ENCODE measurements at places on chromosomes 4 and X.
A peak's percentile ranks its signal among the peaks of the same experiment; 100 is the strongest.

DNA sequence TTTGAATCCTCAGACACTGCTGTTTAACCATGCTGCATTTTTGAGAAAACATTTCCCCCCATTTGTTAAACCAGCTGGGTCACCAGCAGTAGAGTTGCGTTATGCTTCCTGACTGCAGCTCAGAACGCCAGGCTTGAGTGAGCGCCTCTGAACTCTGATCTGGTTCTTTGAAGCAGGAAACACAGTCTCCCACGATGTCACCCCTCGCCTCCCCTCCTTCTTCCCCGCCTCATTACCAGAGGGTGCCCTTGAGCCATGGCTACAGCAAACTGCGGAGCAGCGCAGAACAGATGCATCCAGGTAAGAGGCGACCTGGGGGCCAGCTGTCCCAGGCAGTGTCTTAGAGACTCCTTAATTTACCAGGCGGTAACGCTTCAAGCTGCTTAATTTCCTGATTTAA lies 78.4 kb downstream of the REPS2 start:
- peak; percentile 53 for DNase-seq

DNA sequence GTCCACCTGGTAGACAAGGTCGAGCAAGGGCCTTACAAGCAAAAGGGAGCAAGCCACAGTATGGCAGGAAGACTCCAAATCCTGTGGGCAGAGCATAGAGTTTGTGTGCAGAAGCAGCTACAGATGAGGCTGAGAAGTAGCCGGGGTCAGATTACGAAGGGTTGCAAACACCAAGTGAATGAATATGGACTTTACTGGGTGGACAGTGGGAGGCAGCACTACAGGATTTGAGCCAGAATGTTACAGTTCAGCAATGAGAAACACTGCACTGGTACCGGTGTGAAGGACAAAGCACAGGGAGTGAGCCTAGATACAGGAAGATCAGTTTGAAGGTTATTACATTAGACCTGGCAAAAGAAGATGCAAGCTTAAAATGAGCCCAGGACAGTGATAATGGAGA lies 46.1 kb upstream of the HOPX start:
- no peak for DNase-seq

DNA sequence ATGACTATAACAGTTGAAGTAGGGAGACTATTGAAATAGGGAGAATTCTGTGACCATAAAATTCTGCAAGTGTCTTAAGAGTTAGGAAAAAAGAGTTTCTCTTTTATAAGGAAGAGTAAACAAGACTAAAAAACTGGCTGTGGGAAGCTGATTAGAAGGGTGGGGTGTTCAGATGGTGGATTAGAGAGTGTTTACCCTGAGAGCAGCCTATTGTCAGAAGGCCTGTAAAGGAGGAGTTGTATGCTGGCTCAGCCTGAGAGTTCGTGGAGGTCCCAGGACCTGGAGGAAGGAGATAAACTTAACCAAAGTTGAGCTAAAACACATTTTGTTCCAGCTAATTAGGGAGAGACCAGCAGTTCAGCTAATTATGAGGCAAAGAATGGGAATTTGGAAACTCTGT lies 629.7 kb downstream of the PCDH7 start:
- DNase-seq = no peak

- DNase-seq = no peak
Measured at GRCh38 chrX:109714340-109714958, 18.6 kb downstream of the ACSL4 start.

DNA sequence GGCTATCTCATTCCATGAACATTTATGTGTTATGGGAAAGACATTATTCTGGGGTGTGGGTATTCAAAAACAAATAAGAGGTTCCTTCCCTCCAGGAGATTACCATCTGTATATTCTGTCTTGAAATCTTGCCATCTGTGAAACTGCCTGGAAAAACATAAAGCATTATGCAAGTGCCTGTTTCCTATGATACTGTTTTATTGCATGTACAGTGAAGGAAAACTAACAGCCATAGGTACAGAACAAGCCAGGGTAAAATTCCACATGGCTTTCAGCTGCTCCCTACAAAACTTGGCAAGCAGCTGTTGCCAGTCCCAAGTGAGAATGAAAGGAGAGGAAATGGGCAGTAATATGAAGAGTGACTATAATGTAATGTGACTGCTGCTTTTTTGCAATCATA lies 136.0 kb downstream of the GUCY2F start:
- no peak for DNase-seq

DNA sequence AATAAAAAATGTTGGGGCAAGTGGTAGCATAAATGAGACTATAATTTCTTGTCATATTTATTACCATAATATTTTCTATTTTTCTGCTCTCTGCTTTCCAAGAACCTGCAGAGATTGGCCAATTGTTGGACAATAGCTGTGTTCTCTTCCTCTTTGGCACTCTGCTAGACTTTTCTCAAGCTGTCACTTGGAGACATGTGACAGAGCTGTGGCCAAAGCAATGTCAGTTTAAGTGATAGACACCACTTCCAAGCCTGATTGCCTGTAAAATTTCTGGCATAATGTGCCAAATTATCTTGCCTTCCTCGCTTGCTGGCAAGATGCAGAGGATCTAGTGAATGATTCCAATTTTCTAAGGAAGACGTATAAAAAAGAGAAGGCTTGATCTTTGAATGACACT lies 162.2 kb upstream of the NDST4 start:
- no peak for DNase-seq

- DNase-seq = no peak
Measured at GRCh38 chrX:56572975-56573374, 9.5 kb downstream of the UBQLN2 start.

GRCh38 chr4:184281231-184282139 lies 63.8 kb upstream of the ENPP6 start:
- no peak for DNase-seq

- no peak for DNase-seq
Measured at GRCh38 chr4:34182306-34182705, 2062.0 kb downstream of the ARAP2 start.

- DNase-seq = no peak
Measured at GRCh38 chr4:140019619-140020347, 134.2 kb downstream of the MAML3 start.

- DNase-seq = no peak
Measured at GRCh38 chr4:188714501-188714900, 575.3 kb downstream of the TRIML1 start.

GRCh38 chr4:156732634-156733033 lies 239.0 kb downstream of the PDGFC start:
- no peak for DNase-seq

- DNase-seq = no peak
Measured at GRCh38 chr4:168569066-168569930, 72.4 kb downstream of the PALLD start.

GRCh38 chrX:40143001-40143400 lies 45.2 kb upstream of the BCOR start:
- no peak for DNase-seq

DNA sequence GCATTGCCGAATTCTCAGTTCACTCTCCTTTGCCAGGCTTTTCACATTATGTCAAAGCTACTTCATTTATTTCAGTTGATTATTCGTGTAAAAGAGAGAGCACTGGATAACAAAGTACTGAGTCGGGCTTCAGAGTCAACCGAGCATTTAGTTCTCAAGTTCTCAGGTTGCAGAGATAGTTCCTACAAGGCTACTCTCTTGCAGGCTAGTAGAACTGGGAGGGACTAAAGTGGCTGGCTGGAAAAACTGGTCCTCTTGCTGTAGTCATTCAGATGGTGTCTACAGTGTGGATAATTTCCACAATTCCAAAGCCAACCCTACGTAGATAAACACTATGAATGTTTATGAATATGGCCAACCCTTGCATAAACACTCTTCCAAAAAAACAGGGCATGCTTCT lies 4.6 kb upstream of the CCNG2 start:
- DNase-seq = no peak

DNA sequence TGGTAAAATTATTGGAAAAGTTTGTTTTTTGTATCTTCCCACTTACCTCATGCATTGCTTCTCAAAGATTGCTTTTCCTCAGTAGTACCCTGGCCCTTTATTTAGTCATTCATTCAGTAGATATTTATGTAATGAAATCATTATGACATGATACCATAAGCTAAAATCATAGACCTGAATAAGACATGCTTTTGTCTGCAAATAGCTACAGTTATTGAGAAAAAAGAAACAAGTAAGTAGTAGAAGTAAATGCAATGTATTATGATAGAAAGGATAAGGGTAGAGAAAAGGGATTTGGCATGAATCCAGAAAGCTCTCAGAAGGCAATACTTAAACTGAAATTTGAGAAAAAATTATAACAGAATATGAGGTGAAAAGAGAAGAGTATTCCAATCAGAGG lies 352.5 kb downstream of the GPM6A start:
- DNase-seq = no peak

- DNase-seq = no peak
Measured at GRCh38 chr4:153549405-153549804, 83.2 kb downstream of the TMEM131L start.

Data from left renal pelvis (tissue), 4 donors.